Testis (tissue), 5 donors: ENCODE measurements at places on chromosomes 6 and 20. TPM values are rescaled to one million over a fixed set of nuclear protein-coding genes. Genes with fewer than 3 reads are reported as not detected.

DNA sequence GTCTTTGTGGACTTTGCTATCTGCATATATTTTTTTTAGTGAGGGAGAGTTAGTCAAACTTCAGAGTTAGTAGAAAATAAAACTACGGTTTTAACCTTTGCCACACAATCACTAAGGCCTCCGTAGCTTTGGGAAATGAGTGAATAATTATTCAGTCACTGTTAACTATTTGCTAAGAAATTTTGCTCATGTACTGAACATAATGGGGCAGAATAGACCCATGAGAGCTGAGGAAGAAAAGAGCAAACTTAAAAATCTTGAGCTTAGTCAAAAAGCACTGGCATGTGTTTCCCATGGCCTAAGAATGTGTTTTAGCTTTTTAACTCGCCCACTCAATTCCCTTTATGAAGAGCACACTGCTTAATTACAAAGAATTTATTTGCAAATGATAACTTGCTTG is 60.4 kb upstream of the SUPT3H start:
- no peak for DNase-seq
- H3K27ac ChIP-seq, result no peak overlapping the region
- no peaks in the 10 kb centered on the region for H3K36me3 ChIP-seq
- no peaks in the 10 kb centered on the region for H3K27me3 ChIP-seq

DNA sequence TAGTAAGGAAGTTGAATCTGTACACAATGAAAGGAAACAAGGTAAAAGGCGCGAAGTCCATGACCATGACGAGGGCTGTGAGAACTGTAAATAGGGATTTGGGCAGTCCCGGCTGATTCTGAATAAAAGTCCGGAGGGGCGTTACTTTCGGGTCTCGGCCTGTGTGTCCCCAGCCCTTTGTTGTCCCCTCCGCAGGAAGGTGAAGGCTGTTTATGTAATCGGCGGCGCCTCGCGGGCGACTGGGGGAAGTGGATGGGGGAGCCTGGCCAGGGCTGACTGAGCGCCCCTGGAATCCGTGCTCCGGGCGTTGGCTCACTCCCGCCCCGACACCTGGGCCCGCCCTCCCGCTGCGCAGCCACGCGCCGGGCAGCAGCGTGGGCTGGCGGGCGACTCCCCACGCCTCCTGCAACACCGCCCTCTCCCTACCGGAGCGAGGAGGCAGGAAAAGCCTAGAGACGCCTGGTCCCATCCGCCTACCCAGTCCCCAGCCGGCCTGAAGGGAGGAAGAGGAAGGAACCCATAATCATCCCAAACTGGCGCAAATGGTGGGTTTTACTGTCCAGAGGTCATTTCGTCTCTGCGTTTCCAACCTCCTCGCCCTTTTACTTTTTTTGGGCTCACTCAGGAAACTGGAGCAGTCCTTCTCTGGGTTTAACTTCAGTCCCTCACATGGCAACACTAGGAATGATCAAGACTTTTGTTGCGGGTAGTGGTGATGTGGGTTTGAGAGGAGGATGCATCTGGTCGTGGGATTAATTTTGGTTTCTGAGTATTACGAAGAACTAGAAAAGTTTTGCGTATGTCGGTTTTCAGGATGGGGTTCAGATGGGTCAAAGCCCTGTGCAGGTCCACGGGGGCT is 12.1 kb downstream of the TRIM31 start:
- H3K36me3 ChIP-seq, result no peaks in the 10 kb centered on the region
- no peaks in the 10 kb centered on the region for H3K27me3 ChIP-seq
- peaks cover 19% of the 10 kb centered on the region for H3K4me1 ChIP-seq
- H3K4me3 ChIP-seq, result no peak overlapping the region

DNA sequence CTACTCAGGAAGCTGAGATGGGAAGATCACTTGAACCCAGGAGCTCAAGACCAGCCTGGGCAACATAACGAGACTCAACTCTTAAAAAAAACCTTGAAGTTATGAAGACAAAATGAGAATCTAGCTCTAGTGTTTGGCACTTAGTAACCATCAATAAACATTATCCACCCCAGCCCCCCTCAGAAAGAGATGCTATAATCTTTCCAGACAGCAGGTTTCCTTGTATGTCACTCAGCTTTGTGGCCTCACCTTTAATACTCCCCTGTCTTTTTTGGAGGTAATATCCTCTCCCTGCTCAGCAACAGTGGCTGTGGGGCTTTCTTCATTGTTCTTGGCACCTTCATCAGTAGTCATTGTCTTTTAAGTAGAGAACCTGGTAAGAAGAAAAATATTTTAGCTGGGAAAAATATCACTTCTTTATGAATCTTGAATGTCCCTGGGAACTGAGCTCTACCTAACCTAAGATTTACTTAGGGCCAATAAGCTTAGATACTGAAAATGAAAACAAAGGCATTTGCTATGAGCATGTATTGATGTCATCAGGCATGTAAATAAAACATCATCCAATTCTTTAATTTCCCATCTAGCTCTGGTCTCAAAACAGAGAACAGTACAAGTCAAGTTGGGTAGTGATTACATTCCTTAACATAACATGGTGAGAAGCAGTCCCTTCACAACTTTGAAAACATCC is 46.1 kb downstream of the FKBP5 start:
- DNase-seq, result no peak
- H3K4me1 ChIP-seq, result no peaks in the 10 kb centered on the region
- no peak overlapping the region for H3K27ac ChIP-seq
- H3K4me3 ChIP-seq, result no peak overlapping the region

DNA sequence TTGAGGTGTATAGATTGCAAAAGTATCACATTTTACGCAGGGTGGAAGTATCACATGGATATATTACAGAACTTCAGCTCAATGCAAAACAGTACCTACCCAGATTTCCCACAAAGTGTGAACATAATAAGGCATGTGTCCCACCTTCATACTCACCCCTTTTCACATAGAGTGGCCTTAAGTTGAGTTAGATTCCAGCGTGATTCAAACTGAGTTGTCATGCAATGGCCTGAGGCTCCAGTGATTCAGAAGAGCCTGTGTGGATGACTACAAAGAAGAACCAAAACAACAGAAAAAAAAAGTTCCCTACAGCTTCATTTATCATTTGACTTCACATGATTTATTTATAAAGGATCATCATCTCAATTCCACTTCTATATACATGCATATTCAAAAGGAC is 309.7 kb downstream of the SLC35F1 start:
- no peak overlapping the region for H3K27ac ChIP-seq
- H3K36me3 ChIP-seq, result no peaks in the 10 kb centered on the region
- H3K27me3 ChIP-seq, result no peaks in the 10 kb centered on the region
- no peak overlapping the region for H3K4me3 ChIP-seq
- no peak for DNase-seq
- H3K4me1 ChIP-seq, result no peaks in the 10 kb centered on the region

DNA sequence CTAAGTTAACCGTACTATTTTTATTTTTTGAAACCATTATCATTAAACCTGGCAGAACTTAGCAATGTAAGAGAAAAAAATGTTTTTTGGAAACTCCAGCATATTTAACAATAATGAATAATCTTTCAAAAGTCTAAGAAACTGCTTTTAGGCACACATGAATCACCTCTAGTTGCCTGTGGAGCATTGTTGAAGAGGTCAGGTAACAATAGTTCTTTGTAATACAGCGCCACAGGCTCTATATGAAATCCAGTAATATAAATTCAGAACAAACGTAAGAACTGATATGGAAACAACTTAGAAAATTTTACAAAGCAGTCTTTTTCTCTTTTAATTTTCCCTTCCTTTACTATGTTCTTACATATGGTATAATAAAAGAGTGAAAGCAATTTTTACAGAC is 10.3 kb downstream of the LYRM4 start:
- DNase-seq, result no peak
- no peak overlapping the region for H3K4me3 ChIP-seq
- H3K4me1 ChIP-seq, result no peaks in the 10 kb centered on the region
- H3K36me3 ChIP-seq, result no peaks in the 10 kb centered on the region

The LHFPL5 gene
- total RNA-seq, result 0.50 TPM

The HLA-A gene
- total RNA-seq, result 282 TPM

The RFX6 gene
- total RNA-seq, result 0.93 TPM
